Activated T-helper 1 cell treated with Interleukin-2 at 50 U/mL for 16 hours (primary cell): ENCODE measurements at places on chromosomes 11 and 22.

GRCh38 chr11:61753672-61754071 lies 1.2 kb downstream of the MYRF start:
- no peak for DNase-seq

DNA sequence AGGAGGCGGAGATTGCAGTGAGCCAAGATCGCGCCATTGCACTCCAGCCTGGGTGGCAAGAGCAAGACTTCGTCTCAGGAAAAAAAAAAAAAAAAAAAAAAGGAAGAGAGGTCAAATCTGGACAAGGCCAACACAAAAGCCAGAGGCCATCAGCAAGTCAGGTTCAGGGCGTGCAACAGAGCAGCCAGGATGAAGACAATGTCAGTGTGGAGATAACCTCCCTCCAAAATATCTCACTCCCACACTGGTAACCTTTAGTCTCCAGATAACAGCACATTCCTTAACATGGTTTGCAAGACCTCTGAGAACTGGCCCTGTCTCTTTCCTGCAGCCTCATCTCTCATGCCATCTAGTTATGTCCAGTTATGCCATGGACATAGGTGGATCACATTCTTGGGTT lies 4.7 kb downstream of the CSNK2A3 start:
- no peak for DNase-seq

DNA sequence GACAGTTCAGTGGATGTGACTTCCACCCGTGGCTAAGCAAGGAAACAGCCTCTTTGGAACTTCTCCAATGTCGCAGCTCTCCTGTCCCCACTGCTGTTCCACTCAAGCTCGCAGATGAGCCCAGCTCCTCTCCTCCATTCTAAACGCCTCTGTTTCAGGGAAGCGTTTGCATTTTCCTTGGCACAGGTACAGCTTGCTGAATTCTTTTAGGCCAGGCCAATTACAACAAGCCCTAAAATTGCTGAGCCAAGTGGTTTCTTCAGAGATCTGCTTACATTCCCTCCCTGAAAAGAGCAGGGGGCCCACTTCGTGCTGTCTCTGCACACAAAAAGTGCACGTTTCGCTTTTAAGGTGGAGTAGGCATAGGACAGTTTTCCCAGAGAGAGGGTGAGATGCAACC lies 91.5 kb upstream of the BLID start:
- DNase-seq = no peak

DNA sequence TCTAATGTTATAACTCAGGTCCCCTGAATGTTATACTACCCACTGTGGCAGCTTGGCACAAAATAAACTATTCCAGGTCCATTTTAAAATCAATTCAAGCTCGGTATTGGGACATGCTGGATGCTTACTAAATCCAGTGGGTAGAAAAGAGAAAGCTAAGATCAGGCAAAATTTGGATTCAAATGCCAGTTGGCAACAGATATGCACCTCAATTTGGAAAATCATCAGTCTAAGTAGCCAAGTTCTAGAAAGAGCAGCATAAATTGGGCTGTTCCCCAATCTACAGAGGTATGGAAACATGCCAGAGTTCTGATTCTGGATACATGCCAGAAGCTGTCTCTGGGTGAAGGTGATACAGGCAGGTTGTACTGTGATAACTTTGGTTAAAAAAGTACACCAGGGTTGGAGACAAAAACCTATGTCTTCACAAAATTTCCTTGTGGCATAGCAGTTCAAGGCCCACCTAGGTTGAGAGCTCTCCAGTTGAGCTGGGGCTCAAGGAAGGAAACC lies 427.8 kb downstream of the LRRC4C start:
- DNase-seq = no peak

- no peak for DNase-seq
Observed at GRCh38 chr11:29271616-29272015, 745.2 kb downstream of the KCNA4 start.

DNA sequence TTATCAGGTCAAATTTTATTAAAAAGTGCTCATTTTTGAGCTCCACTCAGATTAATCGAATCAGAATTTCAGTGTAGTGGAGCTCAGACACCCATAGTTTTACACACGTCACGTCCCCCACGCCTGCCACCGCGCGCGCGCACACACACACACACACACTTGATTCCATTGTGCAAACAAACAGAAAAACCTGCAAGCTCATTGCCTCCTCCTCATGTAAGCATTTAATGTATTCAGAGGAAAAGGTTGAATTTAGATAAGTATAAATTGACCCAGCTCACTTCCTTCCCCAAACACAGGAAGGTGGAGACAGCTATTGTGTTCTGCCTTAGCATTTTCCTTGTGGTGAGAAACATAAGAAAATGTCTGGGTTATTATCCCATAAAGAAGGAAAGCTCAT lies 336.7 kb downstream of the LUZP2 start:
- no peak for DNase-seq
